ENCODE measurements at places on chromosomes 2 and 18.

DNA sequence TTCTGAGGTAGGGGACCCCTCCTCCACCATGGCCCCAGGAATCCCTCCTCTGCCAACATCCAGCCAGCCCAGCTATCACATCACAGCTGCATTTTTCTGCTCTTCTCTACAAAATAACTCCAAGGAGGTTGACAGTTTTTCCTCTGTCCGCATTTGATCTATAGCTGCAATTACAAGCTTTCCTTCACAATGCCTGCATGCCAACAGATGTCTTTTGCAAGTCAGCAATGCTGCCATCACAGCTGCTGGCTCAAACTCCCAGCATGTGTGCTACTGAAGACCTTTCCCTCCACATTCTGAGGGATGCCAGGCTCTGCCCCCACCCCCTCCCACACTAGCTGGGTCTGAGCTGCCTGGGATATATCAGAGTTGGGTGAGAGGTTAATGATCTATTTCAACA, 51.7 kb downstream of the MCFD2 start:
- no peak for DNase-seq

GRCh38 chr2:75098856-75099255, 100.5 kb downstream of the TACR1 start:
- DNase-seq = no peak

GRCh38 chr2:226661789-226662545, 137.7 kb downstream of the IRS1 start:
- no peak for DNase-seq

- DNase-seq = no peak
These were observed 7.9 kb upstream of the SALL3 start for GRCh38 chr18:78971511-78972245.

DNA sequence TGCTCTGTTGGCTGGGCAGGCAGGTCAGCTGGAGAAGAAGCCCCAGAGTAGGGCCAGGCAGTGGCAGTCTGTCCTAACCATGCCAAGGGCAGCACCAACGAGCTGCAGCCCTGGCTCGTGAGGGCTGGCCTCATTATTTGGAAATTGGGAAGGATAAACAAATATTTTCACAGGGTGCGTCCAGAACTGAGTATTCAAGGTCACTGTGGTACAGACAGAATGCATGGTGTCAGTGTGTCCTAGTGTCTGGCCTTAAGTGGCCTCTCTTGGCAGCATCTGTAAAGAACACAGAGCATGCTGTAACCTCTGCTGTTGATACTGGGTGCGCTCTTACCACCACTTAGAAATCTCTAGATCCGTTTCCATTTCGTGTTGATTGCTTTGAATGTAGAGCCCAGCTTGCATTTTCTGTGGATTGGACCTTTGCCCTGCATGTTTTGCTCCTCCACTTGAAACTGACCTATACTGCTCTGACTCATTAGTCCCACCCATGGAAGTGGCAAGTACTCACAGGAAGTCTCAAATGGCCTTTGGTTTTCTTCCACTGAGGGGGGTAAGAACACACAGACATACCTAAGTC, 88.2 kb downstream of the GREB1L start:
- no peak for DNase-seq

- DNase-seq = no peak
These were observed 64.8 kb downstream of the NPPC start for GRCh38 chr2:231861288-231861931.

GRCh38 chr18:36454245-36454644, 156.7 kb downstream of the FHOD3 start:
- DNase-seq = no peak

GRCh38 chr18:79542876-79543750, 136.5 kb upstream of the CTDP1 start:
- no peak for DNase-seq

- no peak for DNase-seq
These were observed 41.3 kb downstream of the FSHR start for GRCh38 chr2:49113046-49113445.

GRCh38 chr2:164690361-164690760, 69.1 kb upstream of the GRB14 start:
- no peak for DNase-seq

GRCh38 chr2:44777537-44777936, 164.0 kb upstream of the SIX3 start:
- no peak for DNase-seq
